ENCODE measurements at places on chromosomes 5 and 9.

DNA sequence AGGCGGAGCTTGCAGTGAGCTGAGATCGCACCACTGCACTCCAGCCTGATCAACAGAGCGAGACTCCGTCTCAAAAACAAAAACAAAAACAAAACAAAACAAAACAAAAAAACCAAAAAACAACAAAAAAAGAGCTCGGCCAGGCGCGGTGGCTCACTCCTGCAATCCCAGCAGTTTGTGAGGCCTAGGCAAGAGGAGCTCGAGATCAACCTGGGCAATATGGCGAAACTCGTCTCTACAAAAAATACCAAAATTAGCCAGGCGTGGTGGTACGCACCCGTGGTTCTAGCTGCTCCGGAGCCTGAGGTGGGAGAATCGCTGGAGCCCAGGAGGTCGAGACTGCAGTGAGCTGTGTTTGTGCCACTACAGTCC, 20.2 kb downstream of the TRIM7 start:
- DNase-seq = no peak

DNA sequence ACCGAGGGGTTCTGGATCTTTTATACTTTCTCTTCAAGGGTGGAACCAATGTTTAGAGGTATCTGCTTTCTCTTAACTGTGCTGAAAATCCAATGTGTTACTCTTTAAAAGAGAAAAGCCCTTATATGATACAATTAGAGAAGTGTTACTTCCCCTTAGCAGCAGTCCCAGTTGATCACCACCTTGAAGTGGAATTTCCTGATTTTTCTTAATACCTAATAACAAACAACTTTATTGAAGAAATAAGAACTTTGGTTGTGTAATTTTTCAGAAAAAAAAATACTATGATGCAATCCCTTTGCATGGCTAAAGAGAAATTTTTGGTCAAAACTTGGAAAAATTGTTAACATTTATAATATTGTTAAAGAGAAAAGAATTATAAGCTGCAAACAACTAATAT, 24.7 kb downstream of the SLC1A3 start:
- DNase-seq = no peak

- no peak for DNase-seq
These were observed 2.8 kb upstream of the STOML2 start for GRCh38 chr9:35105571-35106342.

DNA sequence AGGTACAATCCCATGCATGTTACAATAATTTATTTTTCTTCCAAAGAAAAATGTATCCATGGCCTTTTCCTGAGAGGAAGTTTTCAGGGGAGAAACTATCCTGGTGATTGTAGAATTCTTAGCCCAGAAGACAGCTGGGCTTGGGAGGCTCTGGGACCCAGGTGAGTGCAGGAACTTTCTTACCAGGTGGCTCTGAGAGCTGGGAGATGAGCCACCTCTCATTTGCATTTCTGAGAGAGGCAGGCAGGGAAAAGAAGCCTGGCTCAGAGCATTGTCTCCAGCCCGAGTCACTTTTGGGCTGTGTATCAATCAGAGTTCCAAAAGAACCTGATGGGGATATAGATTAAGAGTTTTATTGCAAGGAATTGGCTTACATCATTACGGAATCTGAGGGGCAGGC, 52.7 kb downstream of the ALG2 start:
- no peak for DNase-seq

DNA sequence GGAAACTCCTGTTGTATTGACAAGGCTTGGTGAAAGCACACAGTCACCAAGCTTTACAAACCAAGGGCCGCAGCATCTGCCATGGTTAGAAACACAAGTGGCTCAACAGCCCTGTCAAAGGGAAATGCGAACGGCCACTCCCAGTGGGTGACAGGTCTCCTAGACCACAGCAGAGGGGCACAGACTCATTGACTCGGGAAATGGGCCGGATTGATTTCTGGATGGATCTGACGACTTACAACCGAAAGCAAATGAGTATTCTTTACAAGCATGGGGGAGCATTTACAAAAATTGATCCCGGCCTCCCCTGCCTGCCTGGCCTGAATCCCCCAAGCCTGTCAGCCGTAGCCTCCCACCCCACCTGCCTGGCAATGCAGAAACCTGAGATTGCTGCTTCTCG, 48.2 kb downstream of the ADAMTS2 start:
- no peak for DNase-seq

GRCh38 chr5:172559004-172559932, 81.8 kb upstream of the NEURL1B start:
- DNase-seq = no peak

- DNase-seq = no peak
These were observed 95.0 kb upstream of the ACTBL2 start for GRCh38 chr5:57577432-57578175.

- no peak for DNase-seq
These were observed 465.2 kb downstream of the LRRC70 start for GRCh38 chr5:63043792-63044191.

GRCh38 chr5:100584069-100584468, 48.9 kb downstream of the FAM174A start:
- no peak for DNase-seq
